Fibroblast of lung (primary cell): ENCODE measurements at places on chromosomes 3 and 15. TPM values are rescaled to one million over a fixed set of nuclear protein-coding genes. Genes with fewer than 3 reads are reported as not detected.

The ATP2C1 gene
- 141 and 196 TPM in 2 replicates for total RNA-seq

The AHSG gene
- total RNA-seq = not detected in 2 replicates

The PLCH1 gene
- under 0.01 TPM in 2 replicates for total RNA-seq

The PRSS50 gene
- total RNA-seq = not detected in 2 replicates

The PDCD10 gene
- 45.2 and 46.6 TPM in 2 replicates for total RNA-seq

The SH2D7 gene
- total RNA-seq = not detected in 2 replicates

The RAB8B gene
- total RNA-seq = 111 and 184 TPM in 2 replicates

The CHDH gene
- 0.77 and 0.83 TPM in 2 replicates for total RNA-seq

The PFN2 gene
- total RNA-seq = 153 and 343 TPM in 2 replicates

The KBTBD8 gene
- total RNA-seq = 1.0 and 2.3 TPM in 2 replicates

The DNAH1 gene
- total RNA-seq = 1.8 and 3.0 TPM in 2 replicates

The ASB14 gene
- not detected in 2 replicates for total RNA-seq

The FOXP1 gene
- 85.3 and 101 TPM in 2 replicates for total RNA-seq

The PRR20G gene
- total RNA-seq = not detected in 2 replicates

The KY gene
- under 0.01 and 0.51 TPM in 2 replicates for total RNA-seq

The SCG5 gene
- total RNA-seq = 39.8 and 46.2 TPM in 2 replicates

The FRG2C gene
- total RNA-seq = not detected in 2 replicates

The FBXW12 gene
- not detected in 2 replicates for total RNA-seq

The MEIS2 gene
- 16.9 and 31.0 TPM in 2 replicates for total RNA-seq

The SOX14 gene
- not detected in 2 replicates for total RNA-seq

The EBLN2 gene
- 3.0 and 3.1 TPM in 2 replicates for total RNA-seq

The TRH gene
- not detected in 2 replicates for total RNA-seq

The EXD1 gene
- 0.17 TPM in 1 of 2 replicates, not detected in the other for total RNA-seq

The XCR1 gene
- total RNA-seq = under 0.01 TPM in 1 of 2 replicates, not detected in the other

The SAMD7 gene
- not detected in 2 replicates for total RNA-seq

The ABHD6 gene
- total RNA-seq = 10.0 and 13.5 TPM in 2 replicates

The EDEM1 gene
- 20.8 and 23.6 TPM in 2 replicates for total RNA-seq

The TMEM266 gene
- total RNA-seq = 0.26 and 0.33 TPM in 2 replicates

The PRRT3 gene
- total RNA-seq = 1.5 and 3.8 TPM in 2 replicates
